ENCODE measurements at places on chromosomes 12 and 14. TPM values are rescaled to one million over a fixed set of nuclear protein-coding genes. Genes with fewer than 3 reads are reported as not detected.

C12orf54 gene
- not detected for total RNA-seq

WSCD2 gene
- 2.9 TPM for total RNA-seq

BCAT1 gene
- 48.5 TPM for total RNA-seq

SDR9C7 gene
- total RNA-seq, result 0.41 TPM

PARP2 gene
- 20.8 TPM for total RNA-seq

GPR68 gene
- total RNA-seq, result 4.9 TPM

CHFR gene
- 31.4 TPM for total RNA-seq

All from frontal cortex (tissue), 4 donors.